ENCODE measurements at places on chromosomes 4 and X.

DNA sequence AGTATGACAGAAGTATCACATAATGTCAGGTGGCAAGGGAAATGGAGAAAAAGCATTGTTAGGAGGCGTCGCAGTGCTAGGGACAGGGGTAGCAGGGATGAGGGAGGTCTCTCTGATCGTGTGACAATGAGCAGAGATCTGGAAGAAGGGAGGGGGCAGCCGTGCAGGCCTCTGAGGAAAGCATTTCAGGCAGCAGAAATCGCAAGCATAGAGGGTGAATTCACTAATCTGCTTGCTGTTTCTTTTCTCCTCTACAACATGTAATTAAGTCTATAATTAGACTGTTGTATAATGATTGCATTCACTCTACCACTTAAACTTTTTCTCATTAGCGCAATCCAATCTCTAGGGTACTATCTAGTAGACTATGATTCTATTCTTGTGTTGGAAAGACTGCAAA is 9.1 kb downstream of the CYP4V2 start:
- no peak for DNase-seq

GRCh38 chr4:183360161-183360919 is 38.1 kb upstream of the CLDN24 start:
- DNase-seq = no peak

GRCh38 chr4:14091966-14092365 is 464.4 kb upstream of the BOD1L1 start:
- no peak for DNase-seq

- no peak for DNase-seq
Observed at GRCh38 chr4:8922481-8922880, 50.8 kb upstream of the HMX1 start.

- no peak for DNase-seq
Observed at GRCh38 chr4:7752649-7753048, 187.0 kb downstream of the AFAP1 start.
